ENCODE measurements at places on chromosomes 6 and 20.

- no peak for DNase-seq
These were observed 83.9 kb upstream of the LGSN start for GRCh38 chr6:63403725-63404124.

DNA sequence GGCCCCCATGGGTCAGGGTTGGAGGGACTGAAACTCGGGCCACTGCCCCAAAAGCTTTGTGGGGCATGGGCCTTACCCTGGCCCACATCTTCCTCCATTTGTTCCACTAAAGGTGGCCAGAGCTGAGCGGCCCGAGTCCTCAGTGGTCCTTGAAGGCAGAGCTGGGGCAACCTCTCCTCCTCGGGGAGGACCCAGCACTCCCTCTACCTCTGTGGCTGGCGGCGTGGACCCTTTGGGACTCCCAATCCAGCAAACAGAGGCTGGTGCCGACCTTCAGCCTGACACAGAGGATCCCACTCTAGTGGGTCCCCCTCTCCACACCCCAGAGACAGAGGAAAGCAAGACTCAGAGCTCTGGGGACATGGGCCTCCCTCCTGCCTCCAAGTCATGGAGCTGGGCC, 9.3 kb downstream of the LPIN3 start:
- DNase-seq: no peak

GRCh38 chr20:48826883-48827771, 672 bp downstream of the PREX1 start:
- no peak for DNase-seq

GRCh38 chr6:148761527-148762011, 14.7 kb downstream of the UST start:
- no peak for DNase-seq

GRCh38 chr6:82957171-82957867, 108.3 kb downstream of the UBE3D start:
- DNase-seq: no peak

GRCh38 chr6:47147175-47147727, 105.1 kb upstream of the ADGRF1 start:
- DNase-seq: no peak

GRCh38 chr20:46784436-46785127, 75.1 kb downstream of the SLC2A10 start:
- DNase-seq: no peak

DNA sequence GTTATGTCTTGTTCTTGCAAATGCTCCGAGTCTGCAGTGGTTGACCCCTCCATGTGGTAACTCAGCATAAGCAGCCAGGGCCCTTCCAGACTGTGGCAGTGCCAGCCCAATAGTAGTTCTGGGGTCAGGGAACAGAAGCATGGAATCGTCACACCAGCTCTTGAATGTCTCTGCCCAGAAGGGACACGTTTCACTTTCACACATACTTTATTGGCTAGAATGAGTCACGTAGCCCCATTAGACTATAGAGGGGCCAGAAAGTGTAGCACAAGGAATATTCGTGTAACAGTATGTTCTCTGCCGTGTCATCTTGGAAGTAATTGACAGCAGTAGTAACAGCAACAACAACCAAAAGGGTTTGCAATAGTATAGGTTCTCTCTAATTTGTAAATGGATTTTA, 254.7 kb downstream of the FARS2 start:
- no peak for DNase-seq

DNA sequence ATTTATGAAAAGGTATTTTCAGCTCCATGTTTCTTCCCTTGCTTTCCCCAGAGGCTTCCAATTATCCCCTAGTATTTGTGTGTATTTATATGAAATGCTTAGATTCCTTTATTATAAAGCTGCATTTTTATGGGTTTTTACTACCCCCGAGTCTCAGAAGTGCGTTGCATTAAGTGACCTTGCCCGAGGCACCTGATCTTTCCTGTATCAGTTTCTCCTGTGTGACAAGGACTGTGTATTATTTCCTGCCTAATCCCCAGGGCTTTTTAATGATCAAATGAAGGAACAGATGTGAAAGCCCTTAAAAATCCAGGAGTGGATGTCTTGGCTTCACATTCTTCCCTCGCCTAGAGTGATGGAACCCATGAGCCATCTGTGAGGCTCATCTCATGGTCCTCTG, 118.8 kb downstream of the TULP4 start:
- DNase-seq: no peak

DNA sequence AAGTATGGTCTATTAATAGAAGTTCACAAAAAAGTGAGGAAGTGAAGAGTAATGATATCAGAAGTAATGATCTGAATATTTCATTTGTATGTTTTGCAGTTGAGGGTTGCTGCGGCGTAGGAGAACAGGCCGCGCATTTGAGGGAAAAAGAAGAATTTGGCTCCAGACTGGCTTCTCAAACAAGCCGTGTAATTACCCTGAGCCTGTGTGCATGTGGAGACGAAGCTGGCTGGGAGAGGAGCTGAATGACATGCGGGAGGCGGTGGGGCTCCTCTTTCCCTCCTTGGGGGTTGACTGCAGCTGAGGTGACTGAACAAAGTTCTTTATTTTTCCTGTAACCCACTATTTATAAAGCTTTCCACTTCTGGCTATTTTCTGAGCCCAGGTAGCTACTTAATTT, 115.5 kb upstream of the AFDN start:
- DNase-seq: no peak

GRCh38 chr6:36679043-36679833, 724 bp downstream of the CDKN1A start:
- DNase-seq: no peak

- no peak for DNase-seq
These were observed 19.0 kb upstream of the PREX1 start for GRCh38 chr20:48846516-48847492.

GRCh38 chr20:43188234-43188653, 1.5 kb downstream of the PTPRT start:
- DNase-seq: no peak

GRCh38 chr6:110282412-110282811, 75.7 kb downstream of the METTL24 start:
- no peak for DNase-seq

DNA sequence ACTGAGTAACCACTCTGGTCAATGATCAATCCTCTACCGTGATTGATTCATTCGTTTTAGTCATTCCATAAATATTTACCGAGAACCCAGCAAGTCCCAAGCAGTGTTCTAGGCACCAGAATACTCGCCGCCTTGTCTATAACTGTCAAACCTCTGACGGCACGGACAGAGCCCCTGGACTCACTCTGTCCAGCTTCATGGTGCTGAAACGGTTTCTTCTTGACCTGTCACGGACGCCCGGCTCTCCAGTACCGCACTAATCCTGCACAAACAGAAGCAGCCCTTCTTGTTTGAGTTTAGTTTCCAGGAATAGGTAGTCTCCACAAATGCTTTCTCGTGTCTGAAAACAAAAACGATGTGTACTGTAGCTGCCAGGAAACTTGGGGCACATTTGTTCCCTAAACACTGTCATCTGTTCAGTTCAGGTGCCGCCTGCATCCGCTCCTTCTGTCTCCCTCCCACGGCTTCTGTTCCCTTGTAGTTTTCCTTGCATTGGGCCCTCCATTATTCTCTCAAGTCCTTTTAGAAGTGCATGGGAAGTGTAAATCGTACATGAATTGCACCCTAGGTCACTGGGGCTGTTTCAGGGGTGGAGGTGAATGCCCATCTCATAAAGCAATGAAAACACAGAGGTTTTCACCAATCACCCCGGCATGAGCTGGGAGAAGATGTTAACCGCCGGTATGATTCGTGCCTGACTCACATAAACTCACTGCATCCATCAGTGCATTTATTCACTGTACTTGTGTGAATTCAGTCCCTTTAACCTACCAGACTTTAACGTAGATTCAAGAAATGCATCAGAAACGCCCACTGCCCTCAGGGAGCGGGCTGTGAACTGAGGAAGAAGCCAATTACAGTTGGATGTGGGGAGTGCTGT, 209.3 kb upstream of the CDH4 start:
- DNase-seq: no peak

DNA sequence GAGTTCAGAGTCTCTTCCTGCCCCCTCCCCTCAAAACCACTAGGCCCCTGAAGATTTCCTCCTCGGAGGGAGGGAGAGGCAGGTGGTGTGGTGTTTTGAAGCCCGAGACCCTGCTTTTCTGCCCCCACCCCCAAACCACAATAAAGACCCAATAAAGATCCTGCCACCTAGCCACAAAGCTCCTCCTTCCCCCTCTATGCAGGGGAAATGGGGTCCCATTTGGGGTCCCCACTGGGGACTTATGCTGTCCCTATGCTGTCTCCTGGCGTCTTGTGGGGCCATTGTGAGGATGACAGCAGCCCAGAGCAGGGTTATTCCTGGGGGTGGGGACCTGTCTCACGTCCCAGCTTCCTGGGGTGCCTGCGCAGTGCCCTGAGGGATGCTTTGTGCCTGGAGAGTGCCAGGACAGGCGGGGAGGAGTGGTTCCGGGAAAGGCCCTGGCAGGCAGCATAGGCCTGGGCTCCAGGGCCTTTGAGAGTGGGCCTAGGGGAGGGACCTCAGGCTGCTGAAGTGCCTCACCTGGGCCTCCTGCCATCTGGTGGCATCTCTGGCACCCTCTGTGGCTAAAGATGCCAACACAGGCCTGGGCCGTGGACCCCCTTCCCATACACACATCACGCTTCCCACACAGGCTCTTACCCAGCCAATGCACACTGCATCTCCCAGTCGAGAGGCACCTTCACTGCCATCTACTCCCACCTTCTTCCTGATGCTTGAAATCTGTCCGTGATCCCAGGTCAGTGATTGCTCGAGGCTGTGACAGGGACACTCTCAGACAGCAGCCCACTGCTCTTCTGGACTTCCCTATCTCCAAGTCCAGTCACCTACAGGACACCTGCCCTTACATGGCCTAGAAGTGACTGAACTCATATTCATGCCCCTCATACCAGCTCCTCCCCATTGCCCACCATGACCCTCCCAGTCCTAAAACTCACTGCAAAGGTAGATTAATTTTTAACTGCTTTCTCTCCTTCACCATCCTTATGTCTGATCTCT, 7.9 kb upstream of the ARMC12 start:
- no peak for DNase-seq

DNA sequence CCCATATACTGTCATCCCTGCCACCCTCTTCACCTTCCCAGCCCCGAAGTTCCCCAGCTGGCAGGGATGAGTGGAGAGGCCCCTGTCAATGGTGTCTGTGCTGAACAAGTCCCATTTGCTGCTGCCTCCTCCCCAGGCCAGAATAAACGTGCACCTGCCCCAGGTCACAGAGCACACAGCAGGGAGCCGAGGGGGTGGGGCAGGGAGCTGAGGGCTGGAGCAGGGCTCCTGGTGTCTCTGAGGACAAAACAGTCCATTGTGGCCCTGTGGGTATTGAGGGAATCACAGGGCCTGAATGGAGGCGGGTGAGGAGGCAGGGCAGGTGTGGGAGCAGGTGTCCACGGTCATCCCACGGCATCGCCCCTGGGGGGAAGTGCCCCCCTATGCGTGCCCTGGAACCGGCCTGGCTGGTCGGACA, 55.8 kb downstream of the SNAI1 start:
- no peak for DNase-seq

DNA sequence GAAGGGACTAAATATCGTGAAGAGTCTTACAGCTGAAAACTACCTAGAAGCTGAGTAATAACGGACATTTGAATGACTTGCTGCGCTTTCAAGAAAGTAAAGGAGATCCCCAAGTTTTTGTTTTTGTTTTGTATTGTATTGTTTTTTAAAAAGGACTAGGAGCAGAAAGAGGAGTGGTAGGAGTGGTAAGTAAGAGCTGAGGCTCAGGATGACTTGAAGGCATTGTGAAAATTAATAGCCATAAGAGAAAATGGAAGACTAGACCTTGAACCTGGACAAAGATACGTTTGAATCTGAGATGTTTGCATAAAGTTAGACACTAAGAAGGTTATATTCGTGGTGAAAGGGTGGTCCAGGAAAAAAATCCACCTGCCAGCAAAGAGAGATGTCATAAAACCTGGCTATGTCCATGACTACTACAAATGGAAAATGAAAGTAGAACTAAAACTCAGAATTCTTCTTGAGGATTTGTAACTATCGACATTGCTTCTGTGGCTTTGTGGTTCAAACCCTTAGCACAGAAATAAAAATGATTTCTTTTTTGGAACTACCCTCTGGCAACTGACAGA, 824.8 kb upstream of the FLRT3 start:
- no peak for DNase-seq

DNA sequence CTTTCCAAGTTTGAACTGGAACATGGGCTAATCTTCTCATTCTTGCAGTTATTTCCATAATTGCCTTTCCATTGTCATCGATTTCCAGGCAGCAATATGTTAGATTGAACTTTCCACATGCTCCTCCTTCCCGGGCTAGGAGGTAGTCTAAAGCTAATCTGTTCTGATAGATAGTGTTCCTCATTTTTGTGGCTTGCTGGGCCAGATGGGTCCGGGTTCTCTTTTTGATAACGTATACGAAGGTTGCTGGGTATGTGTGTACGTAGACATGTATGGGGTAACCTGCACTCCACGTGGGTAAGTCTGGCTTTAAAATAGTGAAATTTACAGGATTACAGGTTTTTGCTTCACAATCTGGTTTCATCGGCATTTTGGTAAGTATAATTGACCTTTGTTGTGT, 14.0 kb upstream of the GMPR start:
- no peak for DNase-seq

GRCh38 chr20:38600057-38600456, 1.6 kb upstream of the ARHGAP40 start:
- DNase-seq: no peak

GRCh38 chr6:82364087-82365015, 734 bp downstream of the TPBG start:
- no peak for DNase-seq

DNA sequence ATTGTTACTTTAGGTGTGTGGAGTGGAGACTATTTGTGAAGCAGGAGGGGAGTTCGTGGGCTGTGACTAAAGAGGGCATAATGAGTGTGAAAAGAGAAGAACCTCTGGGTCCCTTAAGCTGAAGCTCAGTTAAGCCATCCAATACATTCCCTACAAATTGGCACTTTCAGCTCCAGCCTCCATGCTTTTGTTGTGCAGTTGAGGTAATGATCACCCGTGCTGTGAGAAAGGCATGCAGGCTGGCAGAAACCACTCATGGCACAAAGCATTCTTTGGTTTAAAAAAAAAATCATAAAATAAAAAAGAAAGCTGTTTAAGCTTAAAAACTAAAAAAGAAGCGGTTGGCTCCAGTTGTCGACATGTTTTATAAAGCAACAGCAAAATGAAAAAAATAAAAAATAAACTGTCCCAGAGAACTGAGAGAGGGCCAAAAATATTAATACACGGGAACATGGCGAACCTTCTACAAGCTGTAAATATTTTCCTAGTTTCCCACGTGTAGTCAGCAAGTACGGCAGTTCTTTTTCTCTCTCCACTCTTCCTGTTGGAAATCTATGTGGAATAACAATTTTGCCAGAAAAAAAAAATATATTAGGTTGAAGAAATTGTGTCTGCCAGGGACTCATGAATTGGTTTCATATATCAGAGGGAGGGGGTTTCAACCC, 82.2 kb downstream of the ANKRD60 start:
- DNase-seq: no peak

GRCh38 chr6:43496370-43497128, 13.6 kb downstream of the LRRC73 start:
- no peak for DNase-seq

- DNase-seq: no peak
These were observed 431.7 kb downstream of the TFAP2A start for GRCh38 chr6:9983168-9983567.

DNA sequence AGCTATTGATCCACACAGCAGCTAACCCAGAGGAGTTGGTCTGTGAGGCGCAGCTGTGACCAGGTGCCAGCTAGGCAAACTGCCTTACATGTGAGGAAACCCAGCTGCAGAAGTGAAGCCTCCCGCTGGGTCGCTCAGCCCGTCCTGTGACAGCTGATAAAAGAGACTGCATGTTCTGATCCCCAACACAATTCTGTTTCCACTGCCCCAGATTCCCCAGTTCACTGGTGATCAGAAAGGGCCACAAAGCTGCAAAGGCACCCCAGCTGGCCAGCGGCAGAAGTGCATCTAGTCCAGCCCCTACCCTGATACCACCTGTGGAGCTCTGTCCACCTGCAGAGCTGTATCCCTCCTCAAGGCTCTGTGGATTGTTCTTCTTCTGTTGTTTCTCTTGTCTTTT, 64.5 kb downstream of the CTNNBL1 start:
- no peak for DNase-seq
